ENCODE measurements at places on chromosomes 6 and 20.

DNA sequence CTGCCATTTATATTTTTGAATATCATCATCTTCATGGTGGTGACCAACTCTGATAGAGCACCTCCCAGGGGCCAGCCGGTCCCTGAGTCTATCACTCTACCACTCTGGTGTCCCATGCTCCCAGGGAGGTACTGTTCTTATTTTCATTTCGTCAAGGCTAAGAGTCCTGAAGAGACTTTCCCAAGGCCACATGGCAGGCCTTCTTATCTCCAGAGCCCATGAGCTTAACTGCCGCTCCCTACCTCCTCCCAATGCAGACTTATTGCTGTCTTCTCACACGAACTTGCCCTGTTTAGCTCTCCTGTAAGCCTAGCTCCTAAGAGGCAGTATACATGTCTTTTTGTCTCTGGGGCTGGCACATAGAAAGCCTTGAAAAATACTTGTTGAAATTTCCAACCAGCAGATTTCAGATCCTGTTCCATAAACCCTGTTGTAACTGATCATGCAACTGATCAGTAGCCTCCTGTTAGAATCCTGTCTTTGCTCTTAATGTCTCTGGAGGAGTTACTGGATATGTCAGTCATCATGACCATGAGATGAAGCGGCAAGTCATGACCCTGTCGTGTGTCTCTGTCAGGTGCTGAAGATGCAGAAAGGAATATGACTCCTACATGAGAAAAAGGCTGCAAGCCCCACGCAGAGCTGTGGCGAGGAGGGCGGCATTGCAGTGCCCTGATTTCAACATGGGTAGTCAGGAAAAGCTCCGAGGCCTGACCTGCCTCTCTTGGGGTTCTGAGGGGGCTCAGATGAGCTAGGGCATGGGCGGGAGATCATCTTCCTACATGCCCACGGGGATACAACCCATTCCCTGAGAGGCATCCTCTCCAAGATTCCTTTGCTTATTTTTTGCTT, 60.0 kb downstream of the TTI1 start:
- DNase-seq: no peak

GRCh38 chr6:156848123-156848522, 70.9 kb downstream of the ARID1B start:
- DNase-seq: no peak

- no peak for DNase-seq
Observed at GRCh38 chr6:117167520-117168271, 97.7 kb upstream of the VGLL2 start.

- no peak for DNase-seq
Observed at GRCh38 chr6:170003027-170003426, 251.6 kb downstream of the ERMARD start.

GRCh38 chr20:35111141-35111888, 18.7 kb upstream of the TRPC4AP start:
- no peak for DNase-seq

GRCh38 chr20:48975955-48976354, 54.4 kb downstream of the ARFGEF2 start:
- DNase-seq: no peak

DNA sequence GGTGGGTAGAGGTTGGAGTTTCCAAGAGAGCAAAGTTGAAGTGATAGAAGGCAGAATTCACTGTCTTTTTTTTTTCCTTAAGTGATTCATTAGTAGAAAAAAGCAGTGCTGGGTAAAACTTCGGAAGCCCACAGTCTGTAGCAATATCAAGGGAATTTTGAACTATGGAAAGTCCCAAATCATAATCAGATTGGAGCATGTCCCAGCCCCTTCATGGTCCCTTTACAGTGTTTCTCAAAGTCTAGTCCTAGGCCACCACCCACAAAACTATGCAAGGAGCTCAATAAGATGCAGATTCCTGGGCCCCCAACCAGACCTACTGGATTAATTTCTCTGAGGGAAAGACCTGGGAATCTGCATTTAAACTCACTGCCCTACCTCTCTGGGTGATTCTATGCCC, 22.6 kb downstream of the NEDD9 start:
- no peak for DNase-seq

- peak; percentile 55 for DNase-seq
Observed at GRCh38 chr6:225121-225721, 67.1 kb upstream of the DUSP22 start.

GRCh38 chr20:37463726-37464494, 57.1 kb upstream of the NNAT start:
- DNase-seq: no peak

GRCh38 chr20:43751167-43752050, 24.6 kb upstream of the GTSF1L start:
- no peak for DNase-seq

GRCh38 chr6:89385156-89385667, 26.9 kb downstream of the RRAGD start:
- DNase-seq: no peak
